ENCODE measurements at places on chromosomes 6 and 20.

DNA sequence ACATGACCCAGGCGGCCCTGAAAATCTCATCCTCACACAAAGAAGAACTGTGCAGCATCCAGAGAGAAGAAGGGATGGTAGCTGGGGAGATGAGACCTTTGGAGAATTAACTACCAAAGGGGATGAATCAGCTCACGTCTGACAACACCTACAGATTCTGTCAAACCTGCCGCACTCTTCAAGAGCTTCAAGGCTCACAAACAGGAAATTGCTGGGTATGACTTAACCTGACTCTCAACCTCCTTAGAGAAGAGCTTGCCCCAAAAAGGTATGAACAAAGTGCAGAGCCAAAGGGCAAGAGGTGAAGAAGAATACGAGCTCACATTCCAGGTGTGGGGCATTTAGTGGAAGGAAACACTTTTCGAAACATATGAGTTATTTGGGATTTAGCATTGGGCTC, 139.8 kb downstream of the BACH2 start:
- no peak for DNase-seq

GRCh38 chr20:16301986-16302385, 271.3 kb downstream of the KIF16B start:
- no peak for DNase-seq

GRCh38 chr6:14987490-14987889, 258.4 kb upstream of the JARID2 start:
- no peak for DNase-seq

DNA sequence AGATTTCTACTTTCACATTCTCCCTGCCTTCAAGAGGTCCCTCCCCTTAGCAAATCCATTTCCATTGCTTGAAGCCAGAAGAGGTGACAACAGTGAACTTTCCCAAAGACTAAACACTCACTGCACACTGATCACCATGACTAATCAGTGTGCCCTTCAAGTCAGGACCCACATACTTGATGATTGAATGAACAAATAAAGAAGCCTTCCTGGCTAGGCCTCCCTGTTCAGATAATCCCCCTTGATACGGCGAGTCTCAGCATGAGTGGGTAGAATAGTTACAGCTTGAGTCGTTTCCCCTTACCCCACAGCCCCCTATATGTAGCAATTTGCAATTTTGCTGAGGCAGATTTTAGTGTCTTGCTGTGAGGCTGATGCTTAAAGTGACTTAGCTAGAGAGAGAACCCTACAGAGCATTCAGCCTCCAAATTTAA, 102.2 kb downstream of the UNC5CL start:
- no peak for DNase-seq

DNA sequence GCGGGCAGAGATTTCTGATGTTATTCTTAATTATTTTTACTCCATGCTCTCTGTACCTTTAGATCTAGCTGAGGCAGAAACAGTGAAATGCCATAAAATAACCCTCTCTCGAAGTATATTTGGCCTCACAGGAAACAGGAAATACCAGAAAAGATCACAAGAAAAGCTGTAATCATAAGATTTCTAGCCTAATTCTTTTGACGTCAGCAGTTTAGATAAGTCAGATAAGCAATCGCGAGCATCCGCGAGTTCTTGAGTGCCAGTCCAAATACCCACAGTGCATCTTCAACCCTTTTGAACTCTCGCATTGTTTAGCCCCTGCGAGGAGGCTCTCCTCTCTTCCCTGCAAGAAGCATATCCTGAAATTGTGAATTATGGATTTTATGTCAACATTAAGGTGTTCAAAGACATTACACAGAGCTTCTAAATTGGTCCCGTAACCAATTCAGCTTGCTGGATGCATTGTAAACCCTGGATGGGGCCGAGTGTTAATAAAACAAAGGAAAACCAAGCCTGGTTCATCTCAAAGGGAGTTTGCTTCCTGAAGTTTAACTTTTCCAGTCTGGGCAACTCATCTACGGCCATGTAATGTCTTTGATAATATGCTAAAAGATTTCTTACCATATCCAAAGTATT, 198.9 kb downstream of the MTFR2 start:
- peak; percentile 18 for DNase-seq

- no peak for DNase-seq
Measured at GRCh38 chr20:20549704-20550103, 162.7 kb downstream of the RALGAPA2 start.

- DNase-seq: no peak
Measured at GRCh38 chr6:116051244-116051643, 9.4 kb downstream of the FRK start.

DNA sequence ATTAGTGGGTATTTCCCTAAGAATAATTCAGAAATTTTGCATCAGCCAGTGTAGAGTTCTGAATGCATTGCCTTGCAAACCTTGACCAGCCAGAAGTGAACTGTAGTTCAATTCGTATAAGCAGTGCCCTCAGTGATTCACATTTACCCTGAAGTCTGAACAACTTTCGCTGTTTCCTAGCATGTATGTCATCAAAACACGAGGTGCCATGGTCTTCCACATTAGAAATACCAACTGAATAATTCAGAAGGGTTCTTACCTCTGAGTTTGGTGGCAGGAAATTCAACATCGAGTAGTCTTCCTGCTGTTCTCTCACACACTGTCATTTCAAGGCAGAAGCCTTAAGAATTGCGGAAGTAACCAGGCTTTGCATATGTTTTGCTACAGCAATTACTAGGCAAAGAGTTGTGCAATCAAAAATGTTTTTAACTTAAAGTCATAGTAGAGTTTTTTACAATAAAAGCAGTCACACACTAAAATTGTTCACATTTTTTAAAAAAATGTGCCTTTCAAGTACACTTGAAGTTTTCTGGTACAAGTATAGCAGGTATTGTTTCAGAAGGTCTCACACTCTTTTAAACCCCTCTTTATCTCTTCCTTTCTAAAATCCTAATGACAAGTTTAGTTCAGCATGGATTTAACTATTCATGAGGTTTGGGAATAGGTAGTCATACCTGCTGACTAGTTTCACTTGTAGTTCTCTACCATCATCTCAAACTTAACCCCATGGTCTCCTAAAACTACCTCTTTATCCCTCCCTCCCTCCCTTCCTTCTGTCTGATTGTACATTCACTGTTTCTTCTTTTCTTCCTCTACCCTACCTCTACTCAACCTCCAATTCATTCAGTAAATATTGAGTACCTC, 118.3 kb downstream of the STXBP5 start:
- peak; percentile 27 for DNase-seq

All from pons (tissue), 1 donor.